Frontal cortex (tissue), 4 donors: ENCODE measurements at places on chromosomes 12 and 14. TPM values are rescaled to one million over a fixed set of nuclear protein-coding genes. Genes with fewer than 3 reads are reported as not detected.

Gene RIN3
- total RNA-seq = under 0.01 TPM

Gene BCL2L14
- not detected for total RNA-seq

Gene DEGS2
- total RNA-seq = 0.41 TPM

Gene ALKBH2
- total RNA-seq = 31.4 TPM

Gene CLEC4D
- total RNA-seq = under 0.01 TPM

Gene FLVCR2
- 2.9 TPM for total RNA-seq

Gene SERPINA10
- total RNA-seq = not detected

Gene CCNT1
- total RNA-seq = 34.6 TPM

Gene ASB2
- total RNA-seq = under 0.01 TPM

Gene SLCO1A2
- 4.9 TPM for total RNA-seq

Gene KRT3
- total RNA-seq = not detected

Gene P2RX7
- total RNA-seq = 1.2 TPM

Gene CLEC4A
- 1.2 TPM for total RNA-seq

Gene IL31
- total RNA-seq = not detected

Gene RIPK3
- total RNA-seq = under 0.01 TPM

Gene SARNP
- total RNA-seq = 66.4 TPM

Gene CCDC38
- total RNA-seq = not detected

Gene FAR2
- total RNA-seq = 49.3 TPM
